ENCODE measurements at places on chromosomes 5 and 9.

GRCh38 chr9:911005-911404, 65.5 kb upstream of the DMRT3 start:
- DNase-seq = no peak

DNA sequence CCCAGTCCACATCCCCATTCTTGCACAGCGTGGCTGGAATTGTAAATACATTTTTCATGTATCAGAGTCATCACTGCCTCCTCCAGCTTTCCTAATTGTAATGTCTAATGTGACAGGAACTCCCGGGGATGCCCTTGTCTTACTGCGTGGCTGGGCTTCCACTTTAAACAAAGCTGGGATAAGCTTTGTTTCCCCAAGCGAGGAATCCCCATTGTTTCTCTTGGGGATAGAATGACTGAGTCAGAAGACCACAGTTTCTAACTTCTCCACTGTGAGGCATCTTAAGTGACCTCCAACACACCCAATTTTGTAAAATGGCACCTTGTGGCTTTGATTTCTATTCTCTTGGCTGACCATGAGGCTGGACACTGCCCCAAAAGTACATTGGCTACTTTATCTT, 22.4 kb downstream of the ARPC5L start:
- DNase-seq = no peak

- no peak for DNase-seq
These were observed 6.5 kb downstream of the AMACR start for GRCh38 chr5:34001241-34001841.

DNA sequence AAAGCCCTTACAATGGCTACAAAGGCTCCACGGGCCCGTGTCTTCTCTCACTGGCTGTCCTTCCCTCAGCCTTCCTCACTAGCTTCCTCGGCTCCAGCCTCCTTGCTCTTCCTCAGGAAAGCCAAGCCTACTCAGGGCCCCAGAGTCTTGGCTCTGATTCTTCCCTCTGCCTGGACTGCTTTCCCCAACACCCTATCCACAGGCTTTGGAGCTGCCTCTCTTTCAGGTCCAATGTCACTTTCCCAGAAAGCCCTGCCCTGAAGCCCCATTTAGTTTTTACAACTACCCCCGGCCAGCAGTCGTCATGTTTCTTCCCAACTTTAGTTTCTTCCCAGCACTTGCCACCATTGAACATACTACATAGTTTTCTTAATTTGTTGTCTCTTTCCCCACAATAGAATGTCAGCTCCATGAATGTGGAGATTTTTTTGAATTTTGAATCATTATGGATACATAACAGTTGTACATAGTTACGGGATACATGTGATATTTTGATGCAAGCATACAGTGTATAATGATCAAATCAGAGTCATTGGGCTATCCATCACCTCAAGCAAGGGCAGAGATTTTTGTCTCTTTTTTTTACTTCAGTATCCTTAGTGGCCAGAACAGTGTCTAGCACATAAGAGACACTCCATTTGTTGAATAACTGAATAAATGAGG, 17.5 kb upstream of the TOMM5 start:
- DNase-seq = no peak

- DNase-seq = no peak
These were observed 109.3 kb upstream of the SPDL1 start for GRCh38 chr5:169474226-169474625.

GRCh38 chr9:101458963-101459631, 23.5 kb upstream of the ALDOB start:
- DNase-seq = peak; percentile 80

- no peak for DNase-seq
These were observed 113.0 kb upstream of the TRIM32 start for GRCh38 chr9:116574027-116574679.

GRCh38 chr5:55146080-55146479, 13.9 kb upstream of the GPX8 start:
- no peak for DNase-seq

- DNase-seq = no peak
These were observed 1920.3 kb upstream of the WWC1 start for GRCh38 chr5:166370928-166371690.
